Calu3 (cell line): ENCODE measurements at places on chromosomes 16 and 17. TPM values are rescaled to one million over a fixed set of nuclear protein-coding genes. Genes with fewer than 3 reads are reported as not detected.

The CACNG3 gene
- not detected in 2 replicates for total RNA-seq

GRCh38 chr17:50884439-50885311 is 18.5 kb upstream of the TOB1 start:
- H3K27me3 ChIP-seq, result no peaks in the 10 kb centered on the region
- H3K4me1 ChIP-seq, result peaks cover 50% of the 10 kb centered on the region
- H3K4me3 ChIP-seq, result no peak overlapping the region
- peaks cover 13% of the 10 kb centered on the region for H3K36me3 ChIP-seq

DNA sequence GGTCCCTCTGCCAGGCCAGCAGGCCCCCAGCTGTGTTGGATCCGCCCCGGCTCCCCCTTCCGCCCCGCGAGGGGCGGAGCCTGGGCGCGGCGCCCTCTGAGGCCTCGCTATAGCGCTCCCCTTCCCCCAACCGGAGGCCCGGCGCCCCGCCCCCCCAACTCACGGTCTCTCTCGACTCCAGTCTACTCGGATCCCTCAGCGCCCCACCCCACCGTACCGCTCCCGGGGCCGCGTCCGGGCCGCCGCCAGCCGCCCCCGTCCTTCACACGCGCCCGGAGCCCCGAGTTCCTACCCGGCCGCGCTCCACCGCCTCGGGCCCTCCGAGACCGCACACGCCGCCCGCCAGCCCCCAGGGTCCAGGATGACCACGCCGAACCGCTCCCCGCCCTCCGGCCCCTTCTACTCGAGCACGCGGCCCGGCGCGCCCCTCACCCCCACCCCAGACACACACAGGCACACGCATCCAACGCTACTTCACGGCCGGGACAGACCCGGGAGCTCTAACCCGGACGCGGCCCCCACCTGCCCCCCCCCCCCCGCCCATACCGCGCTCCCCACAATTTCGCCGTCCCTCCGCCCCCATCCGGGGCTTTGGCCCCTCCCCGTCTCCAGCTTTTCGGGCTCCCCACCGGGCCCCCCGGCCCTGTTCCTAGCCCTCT is 1.4 kb downstream of the PHF23 start:
- peaks cover 44% of the 10 kb centered on the region for H3K4me1 ChIP-seq
- peak overlapping the region; percentile 83 for H3K27ac ChIP-seq
- H3K4me3 ChIP-seq, result peak overlapping the region; percentile 85
- H3K36me3 ChIP-seq, result peaks cover 99% of the 10 kb centered on the region

- H3K27ac ChIP-seq, result no peak overlapping the region
- H3K36me3 ChIP-seq, result peaks cover 38% of the 10 kb centered on the region
- peaks cover 7% of the 10 kb centered on the region for H3K4me1 ChIP-seq
- peaks cover 53% of the 10 kb centered on the region for H3K27me3 ChIP-seq
These were observed 1.2 kb upstream of the FGF11 start for GRCh38 chr17:7437950-7438614.

The PLCD3 gene
- total RNA-seq, result 34.4 and 64.3 TPM in 2 replicates

DNA sequence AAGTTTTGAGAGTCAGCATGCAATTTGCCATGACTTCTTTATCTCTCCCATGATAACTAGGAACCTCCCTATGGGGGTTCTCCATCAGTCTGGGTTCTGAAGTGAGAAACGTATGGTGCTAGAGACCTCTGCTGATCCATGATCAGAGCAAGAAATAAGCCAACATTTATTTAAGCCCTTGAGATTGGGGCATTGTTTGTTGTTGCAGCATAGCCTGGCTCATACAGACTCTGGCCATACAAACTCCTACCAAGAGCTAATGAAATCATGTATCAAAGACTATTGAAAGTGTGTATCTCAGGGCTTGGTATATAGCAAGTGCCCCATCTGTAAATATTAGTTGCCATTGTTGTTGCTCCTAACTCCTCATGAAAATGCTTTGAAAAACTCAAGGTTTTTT is 233.9 kb downstream of the MAF start:
- peaks cover 19% of the 10 kb centered on the region for H3K27me3 ChIP-seq
- no peaks in the 10 kb centered on the region for H3K36me3 ChIP-seq
- no peaks in the 10 kb centered on the region for H3K4me1 ChIP-seq
- DNase-seq, result no peak
- no peak overlapping the region for H3K27ac ChIP-seq
